ENCODE measurements at places on chromosomes 6 and 20.

DNA sequence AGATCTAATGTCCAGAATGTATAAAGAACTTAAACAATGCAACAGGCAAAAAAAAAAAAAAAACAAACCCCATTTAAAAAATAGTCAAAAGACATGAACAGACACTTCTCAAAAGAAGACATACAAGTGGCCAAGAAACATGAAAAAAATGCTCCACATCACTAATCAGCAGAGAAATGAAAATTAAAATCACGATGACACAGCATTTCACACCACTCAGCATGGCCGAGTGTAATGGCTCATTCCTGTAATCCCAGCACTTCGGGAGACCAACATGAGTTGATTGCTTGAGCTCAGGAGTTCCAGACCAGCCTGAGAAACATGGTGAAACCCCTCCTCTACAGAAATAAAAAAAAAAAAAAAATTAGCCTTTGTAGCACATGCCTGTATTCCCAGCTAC is 701.4 kb upstream of the NRSN1 start:
- no peak for DNase-seq

- DNase-seq: no peak
Measured at GRCh38 chr6:11263291-11263775, 30.9 kb upstream of the NEDD9 start.

DNA sequence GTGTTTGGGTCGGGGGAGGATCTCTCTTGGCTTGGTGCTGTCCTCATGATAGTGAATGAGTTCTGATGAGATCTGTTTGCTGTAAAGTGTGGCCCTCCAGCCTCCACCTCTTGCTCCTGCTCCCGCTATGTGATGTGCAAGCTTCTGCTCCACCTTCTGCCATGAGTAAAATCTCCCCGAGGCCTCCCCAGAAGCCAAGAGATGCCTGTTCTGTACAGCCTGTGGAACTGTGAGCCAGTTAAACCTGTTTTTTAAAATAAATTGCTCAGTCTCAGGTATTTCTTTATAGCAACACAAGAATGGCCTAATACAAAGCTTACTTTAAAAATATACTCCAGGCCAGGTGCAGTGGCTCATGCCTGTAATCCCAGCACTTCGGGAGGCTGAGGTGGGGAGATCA is 11.3 kb upstream of the CCNC start:
- no peak for DNase-seq

DNA sequence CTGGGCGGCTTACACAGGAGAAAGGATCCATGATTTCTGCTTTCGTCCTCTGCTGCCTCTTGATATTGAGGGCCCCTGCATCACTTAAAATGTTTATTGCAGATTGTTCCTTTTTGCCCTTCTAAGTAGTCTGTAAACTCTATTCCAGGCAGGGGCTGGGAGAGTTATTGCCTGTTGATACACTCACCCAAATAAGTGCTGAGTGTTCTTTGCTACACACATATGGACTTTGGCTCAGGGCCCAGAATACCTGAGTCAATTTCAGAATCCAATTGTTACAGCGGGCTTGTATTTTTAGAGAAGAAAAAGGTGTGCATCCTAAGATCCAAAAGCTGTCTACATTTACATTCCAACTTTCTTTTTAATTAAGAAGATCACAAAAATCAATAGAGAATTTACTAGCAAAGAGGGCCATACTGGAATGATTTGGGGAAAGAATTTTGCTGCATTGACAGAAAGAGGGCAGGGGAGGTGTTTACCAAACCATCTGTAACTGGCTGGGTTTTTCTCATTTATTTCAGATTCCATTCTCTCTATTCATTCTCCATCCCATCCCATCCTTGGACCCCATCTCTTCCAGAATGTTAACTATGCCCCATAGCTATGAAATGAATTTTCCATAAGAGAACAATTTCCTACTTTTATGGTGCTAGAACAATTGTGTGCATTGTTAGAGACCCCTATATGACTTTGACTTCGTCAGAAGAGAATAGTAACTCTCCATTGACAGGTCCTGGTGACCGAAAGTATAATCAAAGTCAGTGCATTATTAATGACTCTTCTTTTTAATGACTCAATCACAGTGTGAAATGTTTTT is 959.9 kb upstream of the FLRT3 start:
- no peak for DNase-seq

DNA sequence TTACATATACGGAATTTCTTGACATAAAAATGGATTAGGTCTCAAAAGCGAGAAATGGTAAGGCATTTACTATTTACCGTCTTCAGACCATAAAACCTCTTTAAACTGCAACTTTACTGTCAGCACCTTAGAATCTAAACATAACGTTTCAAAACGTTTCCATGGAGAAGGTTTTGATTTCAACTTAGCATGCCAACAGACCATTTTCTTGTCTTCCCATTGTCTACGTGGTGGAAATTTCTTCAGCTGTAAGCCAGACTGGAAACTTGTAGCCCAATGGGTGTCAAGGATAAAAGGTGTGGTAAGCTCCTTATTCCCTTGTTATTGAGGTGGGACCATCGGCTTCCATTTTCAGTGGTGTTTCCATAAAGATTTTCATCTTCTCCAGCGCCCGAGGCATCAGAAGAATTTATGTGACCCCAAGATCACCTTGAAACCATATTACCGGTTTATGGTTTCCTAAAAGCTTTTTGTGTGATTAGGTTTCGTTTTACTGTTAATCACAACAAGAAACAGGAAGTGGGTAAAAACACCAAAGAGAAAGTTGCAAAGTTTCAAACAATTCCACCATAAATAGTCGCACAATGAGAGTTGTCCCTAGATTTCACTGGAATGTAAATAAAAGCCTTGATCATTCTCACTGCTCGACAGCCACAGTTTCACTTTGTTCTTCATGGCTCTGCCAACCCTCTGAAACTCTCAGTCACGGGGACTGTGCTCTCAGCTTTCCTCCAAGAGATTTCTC is 63.0 kb upstream of the CD2AP start:
- DNase-seq: no peak

- no peak for DNase-seq
Measured at GRCh38 chr20:22431419-22431818, 153.0 kb downstream of the FOXA2 start.

- DNase-seq: no peak
Measured at GRCh38 chr6:117233145-117233544, 32.2 kb upstream of the VGLL2 start.

GRCh38 chr6:67541586-67541985 is 1093.5 kb upstream of the ADGRB3 start:
- no peak for DNase-seq

DNA sequence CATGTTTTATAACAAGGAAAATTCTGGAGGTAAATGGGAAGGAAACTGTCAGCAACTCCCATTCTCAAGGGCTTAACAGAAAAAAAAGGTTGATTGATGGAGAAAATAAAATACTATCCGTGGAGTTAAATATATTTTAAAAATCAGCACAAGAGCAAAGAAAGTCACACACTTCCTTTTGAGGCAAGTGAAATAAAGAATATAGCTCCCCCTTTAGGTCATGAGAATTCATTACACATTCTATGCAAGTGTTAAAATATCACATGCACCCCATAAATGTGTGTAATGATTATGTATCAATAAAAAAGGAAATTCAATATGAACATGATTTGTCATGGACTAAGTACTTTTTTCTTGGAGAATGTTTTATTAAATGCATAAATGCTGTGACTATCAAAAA is 349.2 kb downstream of the TPBG start:
- DNase-seq: no peak

GRCh38 chr6:36615018-36615761 is 21.0 kb downstream of the SRSF3 start:
- DNase-seq: no peak

GRCh38 chr6:114061116-114061515 is 90.2 kb upstream of the HDAC2 start:
- no peak for DNase-seq

- DNase-seq: no peak
Measured at GRCh38 chr6:52157301-52157941, 28.8 kb upstream of the IL17A start.

DNA sequence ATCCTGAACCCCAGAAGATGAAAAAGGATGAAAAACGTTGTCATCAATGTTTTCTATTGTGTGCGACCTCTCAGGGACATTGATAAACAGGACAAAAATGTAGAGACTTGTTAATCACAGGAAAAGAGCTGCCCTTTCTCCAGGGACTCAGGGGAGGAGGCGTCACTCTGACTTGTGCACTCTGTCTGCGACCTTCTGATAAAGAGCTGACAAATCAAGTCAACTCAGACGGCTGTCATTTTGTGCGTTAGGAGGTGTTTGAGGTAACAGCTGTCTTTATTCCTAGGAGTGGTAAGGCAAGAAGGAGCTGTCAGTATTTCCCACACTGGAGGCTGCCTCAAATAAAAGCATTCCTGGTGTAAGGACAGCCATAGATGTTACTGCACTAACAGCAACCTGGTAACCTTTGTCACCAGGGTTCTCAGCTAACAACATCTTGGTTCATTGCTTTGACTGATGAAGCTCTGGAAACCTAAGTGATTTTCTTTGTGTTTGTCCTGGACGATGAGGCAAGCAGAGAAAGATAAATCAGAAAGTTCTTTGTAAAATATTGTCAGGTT is 38.6 kb upstream of the NXT1 start:
- DNase-seq: no peak

GRCh38 chr6:67952948-67953347 is 682.1 kb upstream of the ADGRB3 start:
- DNase-seq: no peak

DNA sequence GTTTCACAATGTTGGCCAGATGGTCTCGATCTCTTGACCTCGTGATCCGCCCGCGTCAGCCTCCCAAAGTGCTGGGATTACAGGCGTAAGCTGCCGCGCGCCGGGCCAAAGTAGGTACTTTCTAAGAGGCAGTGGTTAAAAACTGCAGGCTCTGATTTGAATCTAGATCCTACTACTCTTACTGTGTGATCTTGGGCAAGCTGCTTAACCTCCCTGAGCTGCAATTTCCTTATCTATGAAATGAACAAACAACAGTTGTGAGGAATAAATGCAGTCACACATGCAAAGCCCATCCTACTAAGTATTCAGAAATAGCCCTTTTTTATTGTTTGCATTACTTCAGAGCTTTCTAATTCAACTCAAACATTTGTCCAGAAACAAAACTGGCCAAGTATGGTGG is 2.9 kb downstream of the FAXC start:
- no peak for DNase-seq
